GM23338 (cell line): ENCODE measurements at places on chromosomes 3 and 15. TPM values are rescaled to one million over a fixed set of nuclear protein-coding genes. Genes with fewer than 3 reads are reported as not detected.
A peak's percentile ranks its signal among the peaks of the same experiment; 100 is the strongest.

Gene CCDC191
- 0.89 and 2.0 TPM in 2 replicates for total RNA-seq

Gene OIP5
- 53.1 and 61.1 TPM in 2 replicates for total RNA-seq

Gene CNTN4
- total RNA-seq, result 1.1 and 4.0 TPM in 2 replicates

- H3K4me1 ChIP-seq, result no peaks in the 10 kb centered on the region
- H3K36me3 ChIP-seq, result no peaks in the 10 kb centered on the region
- no peak overlapping the region for H3K27ac ChIP-seq
- H3K27me3 ChIP-seq, result no peaks in the 10 kb centered on the region
- DNase-seq, result peak; percentile 40
These were observed 238.8 kb upstream of the DPH6 start for GRCh38 chr15:35784745-35785144.

GRCh38 chr3:142929109-142929508 lies 34.4 kb downstream of the PAQR9 start:
- DNase-seq, result peak; percentile 83
- no peaks in the 10 kb centered on the region for H3K36me3 ChIP-seq
- no peak overlapping the region for H3K4me3 ChIP-seq

DNA sequence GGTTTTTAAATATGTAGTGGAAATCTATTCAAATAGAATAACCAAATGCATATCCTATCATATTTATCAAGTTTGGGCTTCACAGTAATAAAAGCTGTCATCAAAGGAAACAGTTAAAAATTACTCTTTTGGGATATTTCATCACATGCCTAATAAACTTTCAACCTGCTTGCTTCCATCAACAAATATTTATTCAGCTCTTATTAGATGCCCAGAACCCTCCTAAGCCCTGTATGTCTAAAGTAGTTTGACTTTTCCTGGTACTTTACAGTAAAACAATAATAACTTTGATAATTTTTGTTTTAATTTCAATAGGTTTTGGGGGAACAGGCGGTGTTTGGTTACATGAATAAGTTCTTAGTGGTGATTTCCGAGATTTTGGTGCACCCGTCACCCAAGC lies 37.5 kb upstream of the RARB start:
- H3K27ac ChIP-seq, result no peak overlapping the region
- H3K36me3 ChIP-seq, result no peaks in the 10 kb centered on the region
- no peaks in the 10 kb centered on the region for H3K4me1 ChIP-seq
- no peaks in the 10 kb centered on the region for H3K27me3 ChIP-seq

GRCh38 chr3:113243071-113243470 lies 31.7 kb downstream of the BOC start:
- no peak overlapping the region for H3K27ac ChIP-seq
- peaks cover 47% of the 10 kb centered on the region for H3K4me1 ChIP-seq
- no peaks in the 10 kb centered on the region for H3K36me3 ChIP-seq

DNA sequence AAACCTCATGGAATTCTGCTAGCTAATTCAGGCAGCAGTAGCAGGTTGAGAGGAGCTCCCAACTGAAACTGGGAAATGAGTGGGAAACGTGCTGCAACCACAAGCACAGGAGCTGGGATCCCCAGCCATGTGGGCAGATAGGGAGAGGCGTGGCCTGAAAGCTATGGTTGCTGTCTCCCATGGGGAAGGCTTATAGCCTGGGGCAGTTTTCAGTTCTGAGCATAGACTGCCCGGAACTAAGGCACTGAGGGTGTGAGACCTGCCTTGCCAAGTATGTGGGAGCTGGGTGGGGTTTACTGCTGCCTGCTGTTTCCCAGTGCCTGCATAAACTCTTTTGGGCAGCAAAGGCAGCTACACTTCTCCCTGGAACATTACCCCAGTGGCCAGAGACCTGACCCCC lies 229.5 kb downstream of the TUSC7 start:
- H3K27me3 ChIP-seq, result no peaks in the 10 kb centered on the region
- DNase-seq, result no peak
- H3K27ac ChIP-seq, result no peak overlapping the region

DNA sequence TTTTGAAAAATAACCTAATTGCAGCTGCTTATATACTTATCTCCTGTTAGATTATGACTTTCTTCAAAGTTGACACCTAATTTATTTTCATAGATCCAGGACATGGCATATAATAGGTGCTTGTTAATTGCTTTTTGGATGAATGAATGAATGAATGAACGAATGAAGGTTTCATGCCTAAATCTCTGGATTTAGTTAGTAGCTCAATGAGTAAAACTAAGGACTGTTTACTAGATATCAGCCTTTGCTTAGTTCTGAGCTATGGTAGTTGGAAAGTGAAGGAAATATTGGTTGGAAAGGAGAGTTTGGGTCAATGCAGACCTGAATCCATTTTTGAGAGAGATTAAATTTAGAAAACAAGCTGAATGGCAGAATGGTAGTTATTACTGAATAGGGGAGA lies 160.4 kb upstream of the SGO1 start:
- H3K27me3 ChIP-seq, result no peaks in the 10 kb centered on the region
- no peak for DNase-seq
- H3K27ac ChIP-seq, result no peak overlapping the region
- H3K36me3 ChIP-seq, result no peaks in the 10 kb centered on the region
- peaks cover 14% of the 10 kb centered on the region; the same call in 1 of the 2 replicates for H3K4me1 ChIP-seq
- no peak overlapping the region for H3K4me3 ChIP-seq

- no peak overlapping the region for H3K4me3 ChIP-seq
- no peaks in the 10 kb centered on the region for H3K27me3 ChIP-seq
These were observed 8.6 kb upstream of the NME9 start for GRCh38 chr3:138338244-138338643.

DNA sequence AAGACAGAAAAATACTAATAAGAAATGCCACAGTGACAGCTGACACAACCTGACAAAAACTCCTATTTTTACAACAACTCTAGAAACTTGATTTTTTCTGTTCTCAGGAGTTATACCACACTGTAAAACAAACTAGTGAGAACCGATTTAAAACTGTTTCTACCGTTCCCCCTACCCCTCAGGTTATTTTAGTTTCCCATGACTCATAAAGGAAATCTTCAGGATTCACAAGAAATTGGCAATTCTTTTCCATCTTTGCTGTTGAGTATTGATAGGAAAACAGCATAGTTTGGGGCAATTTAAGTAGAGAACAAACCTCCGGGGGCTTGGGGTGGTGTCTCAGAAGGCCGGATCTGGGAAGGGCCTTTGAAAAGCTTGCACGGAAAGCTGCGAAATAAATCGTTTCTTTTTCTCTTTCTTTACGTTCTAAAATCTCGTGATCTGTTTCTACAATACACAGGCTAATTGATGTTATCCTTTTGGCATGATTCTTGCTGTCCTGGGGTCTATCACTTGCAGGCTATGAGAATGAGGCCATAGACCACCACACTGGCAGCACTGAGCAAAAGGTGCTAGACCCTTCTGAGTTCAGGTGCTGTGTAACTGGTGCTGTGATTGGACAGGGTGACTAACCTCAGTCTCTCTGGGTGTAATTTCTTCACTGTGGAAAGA lies 89.3 kb downstream of the LPP start:
- no peaks in the 10 kb centered on the region for H3K4me1 ChIP-seq
- H3K36me3 ChIP-seq, result no peaks in the 10 kb centered on the region

DNA sequence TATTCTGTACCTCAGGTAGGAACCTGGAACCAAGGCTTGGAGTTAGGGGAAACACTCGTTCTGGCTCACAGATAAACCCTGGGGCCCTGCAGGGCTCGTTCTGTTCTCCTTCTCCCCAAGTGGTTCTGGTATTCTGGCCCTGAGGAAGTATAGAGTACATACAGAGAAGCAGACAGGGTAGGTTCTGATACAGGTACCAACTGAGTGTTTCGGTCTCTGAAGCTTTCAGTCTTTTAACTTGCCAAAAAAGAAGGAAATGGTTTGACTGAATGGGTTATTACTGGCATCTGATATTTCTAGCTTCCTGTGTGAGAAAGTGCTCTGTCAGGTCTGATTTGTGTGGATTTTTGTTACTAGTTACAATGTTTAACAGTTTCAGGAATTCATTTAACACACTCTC lies 67.3 kb downstream of the UBE2E2 start:
- H3K4me1 ChIP-seq, result no peaks in the 10 kb centered on the region
- no peak overlapping the region for H3K27ac ChIP-seq
- no peaks in the 10 kb centered on the region for H3K36me3 ChIP-seq
- no peak overlapping the region for H3K4me3 ChIP-seq

- no peak overlapping the region for H3K27ac ChIP-seq
- H3K4me3 ChIP-seq, result peak overlapping the region; percentile 87
- H3K36me3 ChIP-seq, result peaks cover 7% of the 10 kb centered on the region; the same call in 1 of the 2 replicates
These were observed 1.2 kb upstream of the ICE2 start for GRCh38 chr15:60480149-60480548.

DNA sequence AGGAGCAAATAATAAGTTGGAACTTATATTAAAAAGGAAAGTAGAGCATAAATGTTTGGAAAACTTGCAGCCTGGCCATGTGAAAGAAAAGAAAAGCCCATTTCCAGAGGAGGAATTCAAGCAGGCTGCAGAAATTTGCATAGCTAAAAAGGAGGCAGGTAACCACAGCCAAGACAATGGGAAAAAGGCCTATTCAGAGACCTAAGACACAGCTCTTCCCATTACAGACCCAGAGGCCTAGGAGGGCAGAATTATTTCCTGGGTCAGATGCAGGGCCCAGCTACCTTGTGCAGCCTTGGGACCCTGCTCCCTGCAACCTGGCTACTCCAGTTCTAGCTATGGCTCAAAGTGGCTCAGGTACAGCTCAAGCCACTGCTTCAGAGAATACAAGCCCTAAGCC lies 234.6 kb upstream of the BCHE start:
- peak; percentile 33 for DNase-seq
- H3K36me3 ChIP-seq, result no peaks in the 10 kb centered on the region
- H3K4me3 ChIP-seq, result no peak overlapping the region
- no peaks in the 10 kb centered on the region for H3K27me3 ChIP-seq
